Sciatic nerve (tissue), 2 donors: ENCODE measurements at places on chromosomes 3 and 15.

DNA sequence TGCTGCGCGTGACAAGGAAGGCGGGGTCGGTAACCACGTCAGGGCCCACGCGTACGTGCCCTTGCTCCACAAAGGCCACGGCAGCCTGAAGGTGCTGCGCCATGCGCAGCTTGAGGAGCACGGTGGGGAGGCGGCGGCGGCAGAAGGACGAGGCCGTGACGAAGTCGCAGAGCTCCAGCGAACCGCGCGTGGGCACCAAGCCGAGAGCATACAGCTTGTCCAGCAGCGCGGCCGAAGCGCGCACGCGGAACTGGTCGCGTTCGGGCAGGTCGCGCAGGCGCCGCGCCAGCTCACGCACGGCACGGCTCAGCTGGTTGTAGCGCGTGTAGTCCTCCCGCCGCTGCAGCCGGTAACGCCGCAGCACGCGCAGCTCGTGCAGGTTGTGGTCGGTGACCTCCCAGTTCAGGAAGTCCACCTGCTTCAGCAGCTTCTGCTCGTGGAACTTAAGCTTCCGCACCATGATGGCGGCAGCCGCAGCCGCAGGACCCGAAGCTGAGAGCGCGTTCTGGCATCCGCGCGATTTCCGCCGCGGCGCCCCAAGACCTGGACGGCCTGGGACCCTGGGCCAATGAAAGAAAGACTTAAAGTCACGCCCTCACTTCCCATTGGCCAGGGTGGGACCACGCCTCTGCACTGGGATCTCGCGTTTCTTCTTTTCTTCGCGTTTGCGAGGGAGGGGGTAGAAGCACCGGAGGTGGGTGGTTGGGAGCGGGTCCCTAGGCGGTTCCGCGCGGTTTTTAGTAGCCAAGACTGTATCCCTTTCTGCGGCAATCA lies at the start of gene IMP3:
IMP3 (minus strand) TSS at position 516 of the 774 bp plus-strand sequence; CDS start at position 460, 56 bp downstream.
- DNase-seq, result peak; percentile 95

DNA sequence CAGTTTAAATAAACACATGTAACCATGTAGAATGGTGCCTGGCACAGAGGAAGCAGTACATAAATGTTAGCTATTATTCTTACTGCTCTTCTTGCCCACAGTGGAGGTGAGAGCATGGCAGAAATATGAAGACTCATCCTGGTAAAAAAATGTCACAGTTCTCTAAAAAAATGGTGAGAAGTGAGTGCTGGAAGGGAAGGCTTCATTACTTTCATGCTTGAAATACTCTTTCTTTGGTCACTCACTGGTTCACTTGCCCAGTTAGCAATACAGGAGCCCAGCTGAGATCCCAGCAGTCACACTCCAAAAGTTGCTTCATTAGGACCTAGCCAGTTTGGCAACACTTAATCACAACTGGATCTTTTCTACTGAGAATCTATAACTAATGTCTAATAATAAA lies 1017.2 kb downstream of the TUSC7 start:
- DNase-seq, result no peak

DNA sequence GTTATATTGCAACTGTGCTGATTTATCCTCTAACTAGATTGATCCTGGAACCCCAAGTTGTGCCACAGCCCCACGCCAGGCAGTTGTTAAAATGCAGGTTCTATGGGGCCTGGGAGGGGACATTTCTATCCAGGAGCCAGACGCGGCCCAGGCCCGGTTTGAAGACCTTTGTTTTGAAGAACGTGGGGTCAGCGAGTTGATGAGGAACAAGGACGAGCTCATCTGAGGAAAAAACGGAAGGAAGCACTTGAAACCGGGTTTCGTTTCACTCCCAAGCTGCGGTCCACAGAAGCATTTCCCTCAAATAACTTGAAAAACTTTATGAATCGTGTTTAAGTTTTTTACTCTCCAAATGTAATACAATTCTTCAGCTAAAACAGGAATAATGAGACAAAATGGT lies 76.4 kb downstream of the CHSY1 start:
- DNase-seq, result no peak

GRCh38 chr15:60043744-60044435 lies 39.8 kb downstream of the FOXB1 start:
- DNase-seq, result no peak

DNA sequence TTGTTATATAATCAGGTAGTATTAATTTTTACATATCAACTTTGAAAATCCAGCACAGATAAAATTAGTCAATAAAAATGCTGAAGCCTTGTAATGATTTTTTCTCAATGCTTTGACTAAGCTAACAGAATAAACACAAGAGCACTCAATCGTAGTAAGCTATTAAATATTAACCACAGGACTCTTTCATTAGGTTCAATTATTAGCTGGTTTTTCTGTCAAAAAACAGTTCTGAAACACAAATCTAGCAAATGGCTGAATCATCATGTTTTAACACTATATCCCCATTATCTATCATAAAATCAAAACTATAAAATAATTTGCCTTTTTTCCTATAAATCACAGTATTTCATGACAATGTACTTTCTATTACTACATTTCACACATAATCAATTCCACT lies 69.6 kb downstream of the PLOD2 start:
- no peak for DNase-seq

DNA sequence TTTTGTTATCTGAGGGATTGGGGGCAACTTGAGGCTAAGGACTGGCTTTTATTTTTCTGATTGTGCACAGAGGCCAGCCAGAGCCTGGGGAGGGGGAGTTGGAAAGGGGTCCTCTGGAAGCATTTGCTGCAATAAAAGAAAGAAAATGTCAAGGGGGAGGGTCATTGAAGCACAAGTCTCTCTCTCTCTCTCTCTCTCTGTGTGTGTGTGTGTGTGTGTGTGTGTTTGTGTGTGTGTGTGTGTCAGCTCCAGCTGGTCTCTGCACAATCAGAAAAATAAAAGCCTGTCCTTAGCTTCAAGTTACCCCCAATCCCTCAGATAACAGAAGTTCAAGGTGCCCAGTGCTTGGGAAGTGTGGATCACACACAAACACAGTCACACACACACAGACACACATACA lies 52.1 kb upstream of the CCDC174 start:
- no peak for DNase-seq

GRCh38 chr15:73839699-73840377 lies 33.5 kb upstream of the TBC1D21 start:
- no peak for DNase-seq

DNA sequence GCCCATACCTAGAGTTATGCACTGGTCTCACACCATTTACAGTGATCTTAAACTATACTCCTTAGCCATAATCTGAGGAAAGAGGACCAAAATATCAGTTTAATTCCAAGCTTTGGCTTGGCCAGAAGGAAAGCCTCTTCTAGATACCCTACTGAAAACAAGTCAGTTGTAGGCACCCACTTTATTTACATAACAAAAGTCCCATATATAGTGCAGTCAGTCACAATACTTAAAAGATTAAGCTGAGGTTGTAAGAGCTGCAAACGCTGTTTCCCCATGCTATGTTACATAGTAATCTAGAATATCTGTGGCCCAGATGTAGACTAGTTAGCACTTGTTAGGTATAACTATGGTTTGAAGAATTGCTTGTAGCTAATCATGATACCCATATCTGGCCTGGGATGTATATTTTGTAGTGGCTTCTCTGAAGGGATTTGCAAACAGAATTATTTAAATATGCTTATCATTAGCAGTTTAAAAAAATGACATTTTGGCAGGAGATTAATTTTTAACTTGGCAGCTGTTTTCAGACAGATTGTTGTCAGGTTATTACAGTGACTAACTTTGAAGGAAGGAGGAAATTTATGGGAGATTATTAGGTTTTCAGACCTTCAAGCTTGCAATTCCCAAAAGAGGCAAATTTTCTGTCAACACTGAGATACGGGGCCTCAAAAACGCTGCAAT lies 160.4 kb upstream of the SLC2A2 start:
- DNase-seq, result no peak

DNA sequence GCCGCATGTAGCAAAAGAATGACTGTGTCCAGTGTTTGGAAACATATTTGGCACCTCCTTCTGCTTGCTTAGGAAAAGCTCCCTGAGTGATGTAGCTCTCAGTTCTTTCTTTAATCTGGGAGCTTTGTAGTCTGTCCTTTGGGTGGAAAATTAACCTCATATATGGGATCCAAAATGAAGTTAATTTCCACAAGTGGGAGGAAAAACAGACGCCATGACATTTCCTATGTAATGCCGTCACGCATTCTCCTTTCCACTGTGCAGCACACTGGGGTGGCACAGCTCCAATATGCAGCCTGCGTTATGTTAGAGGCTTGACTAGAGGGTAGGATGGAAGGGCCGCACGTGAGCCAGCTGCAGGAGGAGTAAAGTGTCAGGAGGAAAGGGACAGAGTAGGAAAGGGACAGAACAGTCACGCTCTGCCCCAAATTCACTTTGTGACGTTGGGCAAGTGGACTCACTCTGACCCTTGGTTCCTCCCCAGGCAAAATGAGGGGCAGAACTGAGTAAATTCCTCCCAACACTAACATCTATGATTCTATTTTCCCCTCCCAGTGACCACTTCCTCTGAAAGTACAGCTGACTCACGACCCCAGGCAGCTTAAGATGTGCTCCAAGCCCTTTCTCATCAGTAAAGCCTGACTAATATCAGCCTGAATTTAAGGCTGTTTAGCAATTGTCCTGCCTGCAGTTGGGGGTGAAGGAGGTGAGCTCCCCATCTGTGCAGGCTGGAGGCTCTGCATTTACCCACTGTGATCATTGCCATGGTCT lies 176.5 kb upstream of the PFN2 start:
- no peak for DNase-seq

DNA sequence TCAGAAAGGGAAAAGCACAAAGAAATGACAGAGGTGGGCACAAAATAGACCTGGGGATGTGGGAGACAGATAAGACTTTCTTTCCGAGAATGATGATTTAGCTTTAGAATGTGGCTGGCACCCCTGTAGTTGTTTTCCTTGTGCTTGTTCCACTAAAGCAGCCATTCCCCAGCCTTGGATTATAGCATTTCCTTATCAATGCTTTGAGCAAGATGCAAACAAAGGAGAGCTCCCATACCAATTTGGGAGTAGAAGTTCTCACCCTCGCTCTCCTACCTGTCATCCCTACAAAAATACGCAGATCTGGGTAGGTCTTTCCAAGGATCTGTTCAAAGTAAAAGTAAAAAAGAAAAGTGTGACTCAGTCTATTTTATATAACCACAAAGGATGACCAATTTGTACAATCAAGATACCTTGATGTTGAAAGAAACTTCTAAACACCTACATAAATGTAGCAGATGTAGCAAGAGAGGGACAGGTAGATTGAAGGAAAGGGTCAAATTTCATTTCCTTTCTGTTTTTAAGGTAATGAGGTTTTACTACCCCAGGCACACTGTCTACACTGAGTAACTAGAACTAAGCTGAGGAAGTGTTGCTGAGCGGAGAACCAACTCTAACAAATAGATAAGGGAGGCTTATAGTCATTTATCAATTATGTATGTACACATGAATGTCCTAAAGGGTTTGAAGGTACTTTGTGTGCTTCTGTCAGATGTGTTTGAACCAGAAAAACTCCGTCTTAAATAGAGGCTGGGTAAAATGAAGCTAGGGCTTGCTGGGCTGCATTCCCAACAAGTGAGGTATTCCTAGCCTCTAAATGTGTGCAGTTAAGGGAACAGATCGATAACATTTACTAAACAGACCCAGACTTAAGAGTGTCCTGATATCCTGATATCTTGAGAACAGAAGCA lies 91.1 kb upstream of the LRRN1 start:
- no peak for DNase-seq
